ENCODE measurements at places on chromosomes 6 and 20.

- DNase-seq: no peak
Observed at GRCh38 chr6:122372647-122373046, 26.8 kb upstream of the HSF2 start.

DNA sequence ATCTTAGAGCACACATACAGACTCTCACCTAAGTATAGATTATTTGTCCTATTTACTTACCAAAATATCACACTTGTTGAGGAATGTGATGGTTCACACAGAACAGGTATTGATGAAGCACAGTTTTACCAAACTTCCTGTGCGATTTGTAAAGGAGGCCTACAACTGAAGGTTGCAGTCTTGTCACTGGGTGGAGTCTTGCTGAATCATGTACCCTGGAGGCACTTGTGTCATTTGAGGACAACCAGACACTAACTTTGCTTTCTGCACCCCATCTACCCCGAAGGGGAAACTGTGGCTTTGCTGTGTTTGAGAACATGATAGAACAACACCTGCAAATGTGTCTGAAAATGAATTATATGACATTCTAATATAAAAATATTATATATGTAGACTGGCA is 32.4 kb upstream of the HINT3 start:
- DNase-seq: no peak

DNA sequence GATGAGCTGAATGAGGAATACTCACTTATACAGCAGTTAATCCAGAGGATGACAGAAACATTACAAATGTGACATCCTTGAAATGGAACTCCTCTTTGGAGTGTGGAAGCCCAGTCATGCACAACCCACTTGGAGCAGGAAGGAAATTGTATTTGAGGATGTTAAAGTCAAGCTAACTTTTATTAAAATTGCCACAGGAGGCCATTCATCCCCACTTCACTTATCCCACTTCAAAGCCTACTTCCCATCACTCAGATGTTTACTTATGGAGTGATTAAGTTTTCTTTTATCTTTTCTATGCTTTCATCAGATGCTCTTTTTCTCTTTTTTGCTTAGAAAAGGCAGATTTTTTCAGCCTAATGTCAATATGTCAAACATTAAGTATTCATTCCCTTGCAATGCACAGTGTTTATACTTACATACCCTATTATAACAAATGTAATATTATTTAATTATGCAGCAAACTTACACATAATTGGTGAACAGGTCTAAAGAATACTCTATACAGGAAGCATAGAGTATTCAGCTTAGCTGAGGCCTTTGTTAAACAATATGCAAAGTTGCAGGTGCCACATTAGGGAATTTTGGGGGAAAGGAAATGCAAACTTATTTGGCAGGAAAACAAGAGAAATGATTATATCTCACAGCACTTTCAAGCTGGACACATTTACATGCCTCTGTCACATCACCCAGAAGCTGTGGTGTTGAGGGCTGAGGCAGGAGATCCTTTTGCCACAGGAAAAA is 148.9 kb downstream of the KHDC1L start:
- no peak for DNase-seq

DNA sequence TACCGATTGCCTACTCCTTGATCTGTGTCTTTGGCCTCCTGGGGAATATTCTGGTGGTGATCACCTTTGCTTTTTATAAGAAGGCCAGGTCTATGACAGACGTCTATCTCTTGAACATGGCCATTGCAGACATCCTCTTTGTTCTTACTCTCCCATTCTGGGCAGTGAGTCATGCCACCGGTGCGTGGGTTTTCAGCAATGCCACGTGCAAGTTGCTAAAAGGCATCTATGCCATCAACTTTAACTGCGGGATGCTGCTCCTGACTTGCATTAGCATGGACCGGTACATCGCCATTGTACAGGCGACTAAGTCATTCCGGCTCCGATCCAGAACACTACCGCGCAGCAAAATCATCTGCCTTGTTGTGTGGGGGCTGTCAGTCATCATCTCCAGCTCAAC is 13.5 kb downstream of the CCR6 start:
- DNase-seq: no peak

DNA sequence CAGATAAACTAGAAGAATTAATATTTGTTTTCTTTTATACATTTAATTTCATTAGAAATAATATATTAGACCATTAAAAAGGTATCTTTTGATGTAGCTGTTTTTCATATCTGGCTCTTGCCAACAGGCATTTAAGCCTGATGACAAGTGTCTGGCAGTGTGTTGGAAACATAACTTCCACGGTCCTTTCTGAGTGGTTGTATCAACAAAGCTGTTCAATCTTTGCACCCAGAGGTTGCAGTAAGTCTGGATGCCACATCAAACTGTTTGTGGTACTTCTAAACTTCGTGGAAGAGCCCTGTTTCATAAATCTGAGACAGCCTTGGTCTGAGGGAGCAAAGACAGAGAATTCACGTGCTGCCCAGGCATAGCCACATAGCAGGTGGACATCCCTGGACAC is 197.4 kb downstream of the TRDN start:
- no peak for DNase-seq

- no peak for DNase-seq
Observed at GRCh38 chr6:154373971-154374370, 17.4 kb upstream of the IPCEF1 start.

DNA sequence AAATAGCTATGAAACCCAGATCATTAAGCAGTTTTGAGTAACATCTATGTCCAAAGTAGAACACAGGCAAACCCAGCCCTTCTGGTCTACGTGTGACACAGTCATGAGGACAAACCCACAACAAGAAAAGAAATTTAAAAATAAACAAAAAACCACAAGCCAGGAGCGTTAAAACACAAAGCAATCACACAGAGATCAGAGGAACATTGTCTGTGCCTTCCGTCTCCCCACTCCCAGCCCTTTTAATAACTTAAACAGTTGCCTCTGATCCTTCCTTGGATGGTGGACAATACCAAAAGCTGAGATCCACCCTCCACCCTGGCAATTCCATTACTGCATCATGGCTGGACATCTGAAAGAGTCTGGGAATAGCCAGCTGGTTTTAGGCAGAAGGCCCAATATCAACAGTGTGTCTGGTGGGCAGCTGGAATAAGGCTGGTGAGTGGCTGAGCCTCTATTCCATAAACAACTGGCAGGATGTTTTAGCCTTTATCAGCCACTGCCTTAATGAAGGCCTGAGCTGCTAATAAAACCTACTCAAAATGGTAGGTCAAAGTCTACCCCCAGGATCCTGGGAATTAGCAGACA is 15.7 kb upstream of the LAMA4 start:
- DNase-seq: no peak

- peak; percentile 20 for DNase-seq
Observed at GRCh38 chr6:80094017-80094416, 12.5 kb upstream of the BCKDHB start.

- DNase-seq: no peak
Observed at GRCh38 chr6:52009466-52010140, 77.8 kb downstream of the PKHD1 start.

- DNase-seq: no peak
Observed at GRCh38 chr20:58088625-58089024, 139.8 kb downstream of the ANKRD60 start.

DNA sequence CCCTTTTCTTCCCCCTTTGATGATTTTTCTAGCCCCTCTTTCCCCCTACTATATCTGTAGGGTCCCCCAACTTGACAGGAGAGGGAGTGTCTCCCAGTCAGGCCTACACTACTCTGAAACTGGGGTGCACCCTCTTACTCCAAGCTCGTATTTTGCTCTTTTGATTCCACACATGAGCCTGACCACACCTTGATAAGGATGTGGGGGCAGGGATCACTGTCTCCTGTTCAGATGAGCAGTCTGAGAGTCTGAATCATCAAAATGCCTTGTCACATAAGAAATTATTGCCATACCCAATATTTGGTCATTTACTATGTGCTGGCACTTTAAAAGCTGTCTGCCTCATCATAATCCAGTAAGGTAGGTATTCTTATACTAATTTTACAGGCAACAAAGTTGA is 15.9 kb downstream of the PNPLA1 start:
- DNase-seq: no peak

- no peak for DNase-seq
Observed at GRCh38 chr6:97656706-97657350, 373.8 kb upstream of the MMS22L start.

DNA sequence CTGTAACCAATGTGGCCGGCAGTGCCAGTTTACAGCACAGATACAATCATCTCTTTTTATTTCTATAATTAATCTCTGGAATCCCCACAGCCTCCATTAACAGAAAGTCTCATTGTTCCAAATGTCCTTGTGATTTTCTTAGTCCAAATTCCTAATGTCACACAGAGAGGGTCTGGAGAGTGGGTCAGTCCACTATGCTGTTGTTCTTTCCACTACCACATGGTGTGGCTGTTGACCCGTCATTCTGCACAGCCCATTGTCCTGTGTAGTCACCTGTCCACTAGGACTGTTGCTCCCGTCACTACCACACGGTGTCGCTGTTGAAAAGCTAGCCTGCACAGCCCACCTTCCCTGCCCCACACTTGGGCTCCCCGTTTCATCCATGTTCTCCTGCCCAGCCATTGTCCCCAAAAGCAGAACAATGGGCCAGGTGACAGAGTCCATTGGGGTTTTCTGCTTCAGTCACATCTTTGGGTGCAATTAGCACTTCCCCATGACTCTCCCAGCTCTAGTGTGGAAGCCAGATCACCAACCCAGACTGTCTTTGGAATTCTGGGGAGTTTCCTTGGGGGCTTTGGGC is 8.6 kb upstream of the LBP start:
- DNase-seq: no peak

DNA sequence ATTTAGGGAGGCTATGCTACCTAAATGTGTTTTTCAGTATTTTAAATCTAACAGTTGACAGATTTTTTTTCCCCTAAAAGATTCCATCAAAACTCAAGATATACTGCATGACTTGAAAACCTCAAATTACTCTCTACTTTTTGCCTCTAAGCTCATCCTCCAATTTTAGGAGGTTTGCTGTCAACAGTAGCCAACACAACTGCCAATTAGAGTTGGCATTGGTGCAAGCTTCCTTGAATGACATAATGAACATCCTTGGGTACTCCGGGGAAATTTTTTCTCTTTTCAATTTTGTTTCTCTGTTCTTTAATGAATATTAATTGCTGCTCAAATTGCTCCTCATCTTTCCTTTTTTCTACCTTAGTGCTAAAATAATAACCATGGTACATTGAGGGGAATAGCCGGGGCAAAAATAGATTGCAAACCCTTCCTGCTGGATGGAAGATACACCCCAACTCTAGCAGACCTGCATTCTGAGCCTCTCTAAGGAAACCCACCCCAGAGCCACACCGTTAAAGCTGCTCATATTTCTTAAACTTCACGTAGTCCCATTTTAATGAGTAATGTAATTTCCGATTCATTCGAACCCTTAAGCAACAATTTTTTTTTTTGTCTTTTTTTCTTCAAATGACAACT is 34.3 kb downstream of the SLC22A23 start:
- peak; percentile 30 for DNase-seq

- DNase-seq: no peak
Observed at GRCh38 chr20:56760610-56761009, 131.5 kb downstream of the TFAP2C start.

- no peak for DNase-seq
Observed at GRCh38 chr6:51996296-51996947, 91.0 kb downstream of the PKHD1 start.

- DNase-seq: no peak
Observed at GRCh38 chr6:105780146-105780860, 305.8 kb upstream of the PRDM1 start.

DNA sequence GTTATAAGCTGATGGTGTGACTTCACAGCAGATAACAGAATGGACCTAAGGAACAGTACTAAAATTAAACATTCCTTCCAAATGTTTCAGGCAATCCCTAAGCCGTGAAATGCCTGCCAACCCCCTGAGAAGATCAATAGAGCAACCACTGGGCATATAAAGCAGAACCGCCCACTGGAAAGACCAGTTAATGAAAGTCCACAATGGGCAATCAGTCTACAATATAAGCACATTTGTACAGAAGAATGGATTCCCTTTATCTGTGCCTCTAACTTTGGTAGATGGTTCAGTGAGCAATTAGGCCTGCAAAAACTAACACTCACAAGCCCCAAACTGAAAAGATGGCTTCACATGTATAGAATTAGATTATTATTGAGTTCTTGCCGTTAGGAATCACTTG is 286.6 kb downstream of the UBE3D start:
- no peak for DNase-seq

GRCh38 chr6:156864557-156864956 is 87.4 kb downstream of the ARID1B start:
- DNase-seq: no peak

DNA sequence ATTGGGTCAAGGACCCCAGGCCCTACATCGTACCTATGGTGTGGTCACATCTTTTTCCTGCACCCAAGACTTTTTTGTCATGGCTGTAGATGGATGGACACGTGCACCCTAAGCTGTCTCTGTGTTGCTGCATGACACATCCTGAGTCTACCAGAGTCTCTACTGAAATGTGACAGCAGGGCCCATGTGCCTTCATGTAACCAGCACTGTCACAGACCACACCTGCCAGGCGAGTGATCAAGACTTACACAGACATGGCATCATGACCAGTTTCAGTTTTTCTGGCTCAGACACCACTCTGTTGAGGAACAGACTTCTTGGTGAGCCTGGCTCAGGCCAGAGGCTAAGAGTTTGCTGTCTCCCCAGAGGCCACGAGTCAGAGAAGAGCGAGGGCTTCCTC is 7.6 kb downstream of the PRND start:
- DNase-seq: no peak

DNA sequence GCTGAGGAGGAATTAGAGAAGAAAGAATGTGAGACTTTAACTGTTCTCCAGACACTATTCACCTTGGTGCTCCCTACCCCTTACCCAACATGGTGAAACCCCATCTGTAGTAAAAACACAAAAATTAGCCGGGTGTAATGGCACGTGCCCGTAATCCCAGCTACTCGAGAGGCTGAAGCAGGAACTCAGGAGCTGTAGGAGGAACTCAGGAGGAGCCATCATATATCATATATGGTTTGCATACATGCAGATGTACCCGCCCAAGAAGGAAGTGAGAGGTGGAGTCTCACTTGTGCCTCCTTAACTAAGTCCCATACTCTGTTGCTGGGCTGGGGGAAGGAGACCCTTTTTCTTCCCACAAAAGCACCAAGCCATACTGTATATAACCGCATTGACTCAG is 35.5 kb upstream of the ME1 start:
- no peak for DNase-seq

DNA sequence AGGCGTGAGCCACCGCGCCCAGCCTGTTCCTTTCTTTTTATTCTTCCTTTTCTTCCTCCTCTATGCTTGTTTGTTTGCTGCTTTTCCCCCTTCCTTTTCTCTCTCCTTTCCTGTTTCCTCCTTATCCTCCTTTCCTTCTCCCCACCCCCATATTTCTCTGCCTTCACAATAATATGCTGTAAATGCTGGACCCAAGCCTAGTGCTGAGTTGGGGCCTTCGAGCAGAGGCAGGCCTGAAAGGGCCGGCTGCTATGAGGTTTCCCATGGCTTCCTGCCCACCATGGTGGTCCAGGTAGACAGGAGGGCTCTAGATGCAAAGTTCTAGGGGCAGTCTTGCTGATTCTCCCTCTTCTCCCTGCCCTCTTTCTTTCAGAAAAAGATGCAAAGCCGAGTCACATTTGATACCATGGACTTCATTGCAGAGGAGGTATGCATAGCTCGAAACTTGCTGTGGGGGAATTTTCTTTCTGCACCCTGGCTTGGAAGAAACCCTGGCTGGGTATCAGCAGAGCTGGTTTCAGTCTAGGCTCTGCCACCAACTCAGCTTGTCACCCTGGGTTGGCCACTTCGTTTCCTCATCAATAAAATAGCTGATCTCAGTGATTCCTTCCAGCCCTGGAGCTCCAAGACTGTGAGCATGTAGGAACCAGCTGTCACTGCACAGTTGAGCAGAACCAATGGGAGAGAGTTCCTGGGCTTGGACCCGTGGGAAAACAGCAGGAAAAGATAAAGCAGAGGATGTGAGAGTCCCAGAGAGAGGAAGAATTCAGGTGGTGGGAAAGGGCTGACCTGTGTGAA is 7.4 kb downstream of the CNBD2 start:
- DNase-seq: no peak
